Stimulated activated CD4-positive, alpha-beta T cell treated with anti-CD3 and anti-CD28 coated beads, Interleukin-1b, Interleukin-23, amount 100 ng/mL, for 48 hours (primary cell): ENCODE measurements at places on chromosomes 3 and 15.
A peak's percentile ranks its signal among the peaks of the same experiment; 100 is the strongest.

DNA sequence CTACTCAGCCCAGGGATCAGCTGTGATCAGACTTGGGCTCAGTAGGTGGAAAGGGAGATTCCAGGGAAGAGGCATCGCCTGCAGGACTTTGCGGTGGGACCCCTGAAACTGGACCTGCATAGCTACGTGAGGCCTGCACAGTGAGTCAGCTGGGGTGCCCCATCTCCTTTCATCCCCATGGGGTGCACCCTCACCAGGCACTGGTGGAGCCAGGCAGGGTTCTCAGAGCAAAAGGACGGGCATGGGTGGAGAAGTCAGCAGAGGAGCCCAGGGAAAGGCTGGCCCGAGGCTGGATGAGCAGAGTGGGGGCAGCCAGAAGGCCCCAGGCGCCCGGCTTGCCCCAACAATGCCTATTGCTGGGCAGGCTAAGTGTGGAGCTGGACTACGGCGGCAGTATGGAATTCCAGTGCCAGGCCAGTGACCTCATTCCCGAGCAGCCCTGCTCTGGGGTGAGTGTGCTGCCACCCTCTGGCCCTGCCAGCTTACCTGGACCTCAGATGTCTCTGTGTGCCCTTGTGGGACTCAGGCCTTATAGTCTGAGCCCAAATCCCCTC lies 19.7 kb downstream of the ACAA1 start:
- DNase-seq, result no peak

- no peak for DNase-seq
Observed at GRCh38 chr15:41727143-41727542, 47.1 kb upstream of the MAPKBP1 start.

DNA sequence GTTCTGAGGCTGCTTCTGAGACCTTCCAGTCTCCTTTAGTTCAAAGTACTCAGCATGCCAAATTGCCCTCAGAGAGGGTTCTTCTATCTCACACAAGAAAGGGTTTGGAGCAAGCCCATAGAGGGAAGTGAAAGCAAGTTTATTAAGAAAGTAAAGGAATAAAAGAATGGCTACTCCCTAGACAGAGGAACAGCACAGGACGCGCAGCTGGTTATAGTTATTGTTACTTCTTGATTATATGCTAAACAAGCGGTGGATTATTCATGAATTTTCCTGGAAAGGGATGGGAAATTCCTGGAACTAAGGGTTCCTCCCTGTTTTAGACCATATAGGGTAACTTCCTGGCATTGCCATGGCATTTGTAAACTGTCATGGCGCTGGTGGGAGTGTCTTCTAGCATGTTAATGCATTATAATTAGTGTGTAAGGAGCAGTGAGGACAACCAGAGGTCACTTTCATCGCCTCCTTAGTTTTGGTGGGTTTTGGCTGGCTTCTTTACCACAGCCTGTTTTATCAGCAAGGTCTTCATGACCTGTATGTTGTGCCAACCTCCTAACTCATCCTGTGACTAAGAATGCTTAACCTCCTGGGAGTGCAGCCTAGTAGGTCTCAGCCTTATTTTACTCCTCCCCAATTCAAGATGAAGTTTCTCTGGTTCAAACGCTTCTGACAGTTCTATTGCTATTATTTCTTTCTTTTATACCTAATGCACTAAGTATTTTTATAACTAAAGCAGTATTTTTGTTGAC lies 26.3 kb downstream of the SCN11A start:
- DNase-seq, result no peak

- DNase-seq, result peak; percentile 83
Observed at GRCh38 chr3:189132231-189132671, 39.5 kb upstream of the TPRG1 start.

DNA sequence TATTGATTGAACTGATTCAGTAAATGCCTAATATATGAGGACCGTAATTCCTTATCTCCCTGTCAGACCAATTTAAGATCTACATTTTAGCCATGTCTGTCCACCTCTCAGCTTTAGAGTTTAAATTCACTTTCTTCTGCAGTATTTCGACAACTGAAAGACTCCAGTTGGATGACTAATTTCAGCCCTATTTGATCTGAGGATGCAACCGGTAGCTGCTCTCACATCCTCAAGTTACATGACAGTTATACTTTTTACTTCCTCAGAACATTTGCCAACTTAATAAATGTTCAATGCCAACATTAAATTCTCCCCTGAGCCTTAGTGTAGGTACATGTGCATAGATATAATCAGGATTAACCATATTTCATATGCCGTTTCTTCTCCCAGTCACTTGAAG lies 2.5 kb upstream of the HHLA2 start:
- DNase-seq, result no peak

DNA sequence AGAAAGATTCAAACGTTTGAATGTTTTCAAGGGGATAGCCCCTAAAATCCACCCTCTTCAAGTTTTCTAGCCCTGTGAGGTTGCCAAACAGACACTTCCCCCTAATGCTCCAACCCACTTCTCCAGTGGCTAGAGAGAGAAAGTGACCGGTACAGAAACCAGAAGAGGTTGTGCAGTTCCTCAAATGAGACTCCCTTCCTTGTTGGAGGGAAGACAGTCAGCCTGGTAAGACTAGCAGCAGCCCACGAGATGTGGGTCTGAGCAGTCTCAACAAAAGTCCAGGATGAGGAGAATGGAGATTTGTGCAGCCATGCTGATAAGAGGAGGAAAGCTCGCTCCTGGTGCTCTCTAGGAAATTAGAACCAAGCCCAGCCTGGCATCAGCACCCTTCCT lies 222.8 kb upstream of the TPRG1 start:
- DNase-seq, result no peak
